ENCODE measurements at places on chromosomes 5 and 9.

GRCh38 chr5:5270958-5271785 is 131.0 kb downstream of the ADAMTS16 start:
- peak; percentile 4 for DNase-seq

- no peak for DNase-seq
Observed at GRCh38 chr5:73542020-73542419, 23.4 kb downstream of the ANKRA2 start.

DNA sequence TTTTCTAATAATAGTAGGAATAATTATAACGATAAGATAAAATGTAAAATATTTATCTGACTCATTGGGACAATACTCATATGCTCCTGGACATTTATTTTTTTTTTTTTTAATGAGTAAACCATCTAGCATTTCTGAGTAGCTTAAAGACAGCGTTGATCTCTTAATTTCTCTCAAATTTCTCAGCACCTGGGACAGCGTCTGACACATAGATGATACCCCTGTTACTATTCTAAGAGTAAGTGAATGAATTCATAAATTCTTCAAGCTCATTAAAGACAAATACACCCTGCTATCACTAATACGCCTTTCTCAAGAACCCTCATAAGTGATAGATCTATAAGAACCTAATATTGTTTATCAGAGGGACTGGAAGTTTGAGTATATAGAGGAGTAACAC is 12.0 kb upstream of the HTR4 start:
- no peak for DNase-seq

DNA sequence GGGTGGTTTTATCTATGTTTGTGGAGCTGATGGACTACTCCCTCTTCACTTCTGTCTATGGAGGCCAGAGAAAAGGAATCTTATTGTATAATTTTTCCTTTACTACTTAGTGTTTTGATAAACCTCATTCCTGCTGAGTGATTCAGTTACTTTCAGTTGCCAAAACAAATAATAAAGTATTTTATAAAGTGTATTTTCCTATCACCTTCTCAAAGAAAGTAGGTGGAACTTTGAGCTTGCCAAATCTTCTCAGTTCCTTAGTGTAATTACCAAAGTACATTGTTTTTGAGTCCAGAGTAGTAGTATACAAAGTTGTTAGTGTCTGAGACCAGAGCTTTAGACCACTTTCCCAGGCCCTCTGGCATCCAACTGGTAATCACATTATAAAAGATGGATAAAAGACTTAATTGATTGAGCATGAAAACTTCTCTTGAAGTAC is 13.5 kb downstream of the RABGAP1 start:
- no peak for DNase-seq

- no peak for DNase-seq
Observed at GRCh38 chr5:33901156-33901555, 9.4 kb upstream of the ADAMTS12 start.

DNA sequence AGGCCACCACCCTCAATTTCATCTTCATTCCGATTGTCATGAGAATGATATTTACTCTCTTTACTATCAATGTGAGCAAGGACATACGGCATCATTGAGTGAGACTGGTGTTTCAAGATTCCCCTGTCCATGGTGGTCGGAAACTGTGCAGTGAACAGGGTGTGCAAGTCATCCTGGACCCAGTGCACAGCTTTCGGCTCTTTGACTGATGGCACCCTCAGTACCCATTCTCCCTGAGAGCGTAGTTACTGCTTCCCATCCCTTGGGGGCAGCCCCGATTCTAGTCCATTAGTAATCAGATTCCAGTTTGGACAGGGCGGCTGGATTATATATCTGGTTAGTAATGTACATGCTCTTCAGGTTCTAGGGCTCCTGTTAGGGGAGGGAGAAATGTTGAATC is 61.7 kb upstream of the SUB1 start:
- no peak for DNase-seq

- no peak for DNase-seq
Observed at GRCh38 chr9:107261106-107261505, 22.0 kb upstream of the RAD23B start.

DNA sequence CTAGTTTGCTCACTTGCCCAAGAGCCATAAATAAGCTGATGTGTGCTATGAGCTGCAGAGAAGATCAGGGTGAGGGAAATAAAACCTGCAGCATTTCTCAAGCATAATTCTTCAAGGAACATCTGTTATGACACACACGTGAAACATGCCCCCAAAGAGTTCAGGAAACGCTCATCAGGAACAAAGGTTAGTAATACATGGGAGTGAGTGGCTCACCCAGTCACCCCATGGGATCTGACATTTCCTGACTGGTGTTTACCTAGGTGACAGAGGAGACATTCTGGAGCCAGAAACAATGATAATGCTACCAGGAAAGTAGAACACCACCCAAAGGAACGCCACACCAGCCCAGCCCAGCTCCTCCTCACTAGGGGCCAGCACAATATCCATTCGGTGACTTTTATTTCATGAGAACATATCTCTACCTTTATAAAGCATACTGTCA is 66.0 kb downstream of the FRMD3 start:
- DNase-seq: no peak

DNA sequence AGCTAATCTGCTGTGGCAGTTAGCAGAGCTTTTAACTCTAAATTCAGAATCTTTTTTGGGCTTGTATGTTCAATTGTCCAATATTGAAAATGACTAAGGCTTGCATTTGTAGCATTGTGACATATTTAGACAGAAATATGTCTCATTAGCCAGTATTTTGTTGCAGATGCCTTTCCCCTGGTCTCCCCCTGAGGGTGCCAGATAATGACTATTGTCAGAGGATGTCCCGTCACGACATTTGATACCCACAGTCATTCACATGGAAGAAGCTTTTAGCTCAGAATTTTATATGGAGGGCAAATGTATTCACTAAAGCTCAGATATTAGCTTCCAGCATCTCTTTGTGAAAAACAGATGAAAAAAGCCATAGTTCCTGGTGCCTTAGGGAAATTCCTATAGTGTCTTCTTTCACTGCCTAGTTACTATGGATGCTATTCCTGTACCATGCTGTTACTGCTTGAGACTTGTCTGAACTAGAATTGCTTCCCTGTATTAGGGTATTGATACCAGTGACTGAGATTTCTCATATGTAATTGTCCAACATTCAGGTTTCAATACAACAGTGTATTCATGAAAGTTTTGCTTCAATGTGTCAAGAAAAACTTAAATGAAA is 96.2 kb downstream of the CCDC192 start:
- no peak for DNase-seq

GRCh38 chr5:54725391-54726280 is 208.1 kb downstream of the SNX18 start:
- DNase-seq: no peak

GRCh38 chr5:144915452-144915851 is 744.8 kb downstream of the KCTD16 start:
- DNase-seq: no peak

DNA sequence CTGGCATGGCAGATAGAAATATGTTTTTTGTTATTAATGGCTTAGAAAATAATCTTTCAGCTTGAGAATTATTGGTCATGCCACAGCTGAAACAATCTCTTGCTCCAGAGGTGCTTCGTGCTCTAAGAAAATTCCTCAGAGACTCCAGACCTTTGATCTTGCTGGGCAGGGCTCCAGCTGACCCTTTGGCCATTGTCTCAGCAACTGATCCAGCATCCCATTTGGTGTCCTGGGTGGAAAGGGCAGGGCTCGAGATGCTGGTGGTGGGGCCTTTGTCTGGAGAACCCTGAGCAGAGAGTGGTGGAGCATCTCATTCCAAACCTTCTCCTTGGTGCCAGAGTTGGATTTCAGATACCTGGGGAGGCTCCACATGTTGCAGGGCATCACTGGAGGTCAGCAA is 43.2 kb upstream of the PIK3R1 start:
- DNase-seq: no peak

GRCh38 chr9:69204849-69205248 is 30.8 kb downstream of the TJP2 start:
- no peak for DNase-seq

GRCh38 chr9:36677611-36678010 is 104.9 kb downstream of the MELK start:
- no peak for DNase-seq

DNA sequence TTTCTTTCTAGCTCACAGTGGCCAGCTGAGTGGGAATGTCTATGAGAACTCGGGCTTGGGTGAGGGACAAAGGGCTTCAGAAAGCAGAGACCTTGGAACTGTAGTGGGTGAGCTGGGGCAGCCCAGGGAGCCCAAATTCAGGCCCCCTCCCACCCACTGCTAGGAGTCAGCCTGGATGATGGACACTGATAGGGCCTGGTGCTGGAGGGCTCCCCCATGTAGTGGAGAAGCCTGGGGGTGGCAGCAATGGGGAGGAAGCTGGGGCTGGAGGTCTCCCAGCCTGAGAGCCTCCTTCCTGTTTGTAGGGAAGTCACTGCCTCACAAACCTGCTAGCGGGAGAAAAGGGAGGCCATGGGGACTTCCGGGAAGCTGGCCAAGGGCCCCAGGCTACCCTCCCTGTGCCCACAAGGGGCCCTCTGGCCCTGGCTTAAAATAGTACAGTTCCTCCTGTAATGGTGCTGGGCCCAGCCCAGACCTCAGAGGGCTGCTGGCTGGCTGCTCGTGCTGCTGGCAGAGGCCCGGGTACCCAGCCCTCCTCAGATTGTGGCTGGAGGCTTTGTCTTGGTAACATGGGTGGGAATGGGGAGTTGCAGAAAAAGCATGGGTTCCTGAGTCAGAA is 6.3 kb upstream of the NR5A1 start:
- no peak for DNase-seq

- no peak for DNase-seq
Observed at GRCh38 chr5:135950611-135951010, 4.2 kb downstream of the LECT2 start.

- no peak for DNase-seq
Observed at GRCh38 chr5:132422720-132423437, 53.4 kb downstream of the SLC22A5 start.

Data from smooth muscle cell of the brain vasculature (primary cell).